ENCODE measurements at places on chromosomes 11 and 22. TPM values are rescaled to one million over a fixed set of nuclear protein-coding genes. Genes with fewer than 3 reads are reported as not detected.

DNA sequence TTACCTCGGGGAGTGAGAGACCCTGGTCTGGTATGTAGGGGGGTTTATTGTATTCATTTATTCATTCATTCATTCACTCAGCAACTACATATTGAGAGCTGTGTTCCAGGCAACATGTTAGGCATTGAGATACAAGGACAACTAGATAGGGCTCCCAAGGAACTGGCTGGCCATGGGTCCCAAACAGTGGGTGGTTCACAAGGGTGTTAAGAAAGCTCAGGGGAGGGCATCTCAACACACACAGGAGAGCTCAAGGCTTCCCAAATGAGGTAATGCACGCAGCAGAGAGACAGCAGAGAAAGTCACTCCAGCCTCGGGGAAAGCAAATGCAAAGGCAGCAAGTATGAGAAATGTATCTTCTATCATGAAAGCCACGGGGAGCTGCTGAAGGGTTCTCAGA is 51.8 kb downstream of the BTG4 start:
- DNase-seq: no peak

DUSP8 gene
- 5.5 TPM for total RNA-seq

GRCh38 chr22:21894799-21895198 is 27.4 kb upstream of the MAPK1 start:
- no peak for DNase-seq

- DNase-seq: no peak
Observed at GRCh38 chr11:116990811-116991210, 107.4 kb downstream of the SIK3 start.

SMIM38 gene
- 0.46 TPM for total RNA-seq

DNA sequence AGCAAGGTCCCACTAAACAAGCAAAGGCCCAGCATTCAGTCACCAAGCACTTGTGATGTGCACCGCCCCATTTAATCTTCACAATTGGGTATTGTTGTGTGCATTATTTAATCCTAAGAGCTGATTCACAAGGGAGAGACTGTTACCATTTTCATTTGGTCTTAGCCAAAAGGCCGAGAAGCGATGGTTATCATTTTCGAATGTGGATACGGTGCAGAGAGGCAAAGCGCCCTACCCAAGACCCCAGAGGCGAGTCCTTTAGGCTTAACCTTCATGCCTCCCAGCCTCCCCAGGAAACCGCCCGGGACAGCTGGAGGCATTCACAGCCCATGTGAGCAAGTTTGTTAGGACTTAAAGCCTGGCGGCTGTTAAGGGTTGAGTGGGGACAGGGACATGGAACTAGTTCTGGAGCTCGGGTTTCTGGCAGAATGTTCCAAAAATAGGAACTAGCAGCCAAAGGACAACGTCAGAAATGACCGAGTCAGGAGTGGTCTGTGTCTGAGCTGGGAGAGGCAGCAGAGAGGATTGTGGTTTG is 13.0 kb upstream of the UPK3A start:
- DNase-seq: no peak

All from Panc1 (cell line).